ENCODE measurements at places on chromosomes 4 and X.

- H3K27ac ChIP-seq: no peak overlapping the region
- no peaks in the 10 kb centered on the region for H3K27me3 ChIP-seq
- H3K4me1 ChIP-seq: no peaks in the 10 kb centered on the region
Measured at GRCh38 chr4:10063544-10064300, 42.4 kb upstream of the SLC2A9 start.

DNA sequence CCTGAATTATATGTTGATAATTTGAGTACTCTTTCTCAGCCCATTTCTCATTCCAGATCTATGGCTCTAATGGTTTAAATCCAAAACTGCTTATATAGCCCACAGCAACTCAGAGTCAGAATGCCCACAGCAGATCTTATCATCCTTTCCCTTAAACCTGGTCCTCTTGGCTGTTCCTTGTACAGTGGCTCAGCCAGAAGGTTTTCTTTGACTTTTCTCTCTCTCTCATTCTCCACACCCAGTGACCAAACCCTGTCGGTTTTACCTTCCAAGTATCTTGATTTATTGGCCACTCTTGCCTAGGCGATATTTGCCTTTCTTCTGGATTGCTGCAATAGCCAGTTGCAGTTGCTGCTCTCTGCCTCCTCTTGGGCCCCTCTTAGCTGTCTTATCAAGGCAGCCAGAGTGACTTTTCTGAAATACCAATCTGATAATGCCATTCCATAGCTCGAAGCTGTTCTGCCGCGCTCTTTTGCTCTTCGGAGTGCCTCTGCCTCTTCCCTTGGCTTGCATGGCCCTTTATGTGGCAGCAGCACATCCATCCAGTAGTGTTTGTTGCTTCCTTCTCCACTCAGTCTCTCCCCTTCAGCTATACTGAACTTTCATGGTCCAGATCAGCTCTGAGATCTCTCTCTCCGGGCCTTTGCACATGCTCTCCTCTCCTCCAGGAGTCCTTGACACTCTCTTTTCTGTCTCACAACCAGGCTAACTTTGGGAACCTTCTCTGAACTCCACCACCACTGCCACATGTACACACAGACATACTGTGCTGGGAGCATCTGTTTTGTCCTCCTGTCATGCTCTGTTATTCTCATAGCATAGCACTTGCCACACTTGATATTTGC is 11.8 kb downstream of the GAB1 start:
- no peak overlapping the region for H3K4me3 ChIP-seq
- H3K4me1 ChIP-seq: peaks cover 27% of the 10 kb centered on the region
- DNase-seq: no peak
- no peaks in the 10 kb centered on the region for H3K27me3 ChIP-seq
- H3K36me3 ChIP-seq: no peaks in the 10 kb centered on the region
- no peak overlapping the region for H3K27ac ChIP-seq

GRCh38 chrX:49040376-49040955 is 2.7 kb downstream of the TFE3 start:
- DNase-seq: no peak
- H3K4me1 ChIP-seq: peaks cover 20% of the 10 kb centered on the region
- H3K27ac ChIP-seq: peak overlapping the region; percentile 41
- H3K4me3 ChIP-seq: peak overlapping the region; percentile 25
- no peaks in the 10 kb centered on the region for H3K27me3 ChIP-seq
- H3K36me3 ChIP-seq: peaks cover 39% of the 10 kb centered on the region

DNA sequence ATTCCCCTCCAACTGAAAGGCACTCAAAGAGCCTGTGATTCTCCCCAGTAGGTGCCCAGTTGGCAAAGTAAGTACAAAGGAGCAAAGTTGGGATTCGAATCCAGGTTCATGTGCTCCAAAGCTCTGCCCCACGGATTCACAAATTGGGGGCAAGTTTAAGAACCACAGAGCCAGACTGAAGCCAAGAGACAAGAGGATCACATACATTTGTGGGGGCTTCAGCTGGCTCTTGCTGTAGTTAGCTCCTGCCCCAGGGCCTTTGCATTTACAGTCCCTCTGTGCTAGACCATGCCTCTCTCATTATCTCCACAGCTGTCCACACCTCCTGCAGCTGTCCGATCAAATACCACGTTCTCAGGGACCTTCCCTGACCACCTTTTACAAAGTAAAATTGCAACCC is 18.8 kb downstream of the PNMA6F start:
- no peak for DNase-seq
- no peak overlapping the region for H3K4me3 ChIP-seq
- H3K27me3 ChIP-seq: peaks cover 6% of the 10 kb centered on the region
- H3K36me3 ChIP-seq: no peaks in the 10 kb centered on the region
- H3K4me1 ChIP-seq: no peaks in the 10 kb centered on the region

Data from stomach (tissue), 19 donors.